ENCODE measurements at places on chromosomes 12 and 14. TPM values are rescaled to one million over a fixed set of nuclear protein-coding genes. Genes with fewer than 3 reads are reported as not detected.

The CDKL1 gene
- total RNA-seq, result 8.9 TPM

The NTN4 gene
- 43.4 TPM for total RNA-seq

The PFDN5 gene
- total RNA-seq, result 521 TPM

The TMTC1 gene
- 0.04 TPM for total RNA-seq

The KCNA5 gene
- not detected for total RNA-seq

The CACNA2D4 gene
- total RNA-seq, result not detected

The SIX4 gene
- 2.8 TPM for total RNA-seq

The LYZ gene
- not detected for total RNA-seq

The JAG2 gene
- total RNA-seq, result 25.3 TPM

Data from A549 treated with dexamethasone at 1 μM for 4 hours (cell line).